Mesenchymal stem cell (in vitro differentiated cells and primary cell): ENCODE measurements at places on chromosomes 5 and 9.

DNA sequence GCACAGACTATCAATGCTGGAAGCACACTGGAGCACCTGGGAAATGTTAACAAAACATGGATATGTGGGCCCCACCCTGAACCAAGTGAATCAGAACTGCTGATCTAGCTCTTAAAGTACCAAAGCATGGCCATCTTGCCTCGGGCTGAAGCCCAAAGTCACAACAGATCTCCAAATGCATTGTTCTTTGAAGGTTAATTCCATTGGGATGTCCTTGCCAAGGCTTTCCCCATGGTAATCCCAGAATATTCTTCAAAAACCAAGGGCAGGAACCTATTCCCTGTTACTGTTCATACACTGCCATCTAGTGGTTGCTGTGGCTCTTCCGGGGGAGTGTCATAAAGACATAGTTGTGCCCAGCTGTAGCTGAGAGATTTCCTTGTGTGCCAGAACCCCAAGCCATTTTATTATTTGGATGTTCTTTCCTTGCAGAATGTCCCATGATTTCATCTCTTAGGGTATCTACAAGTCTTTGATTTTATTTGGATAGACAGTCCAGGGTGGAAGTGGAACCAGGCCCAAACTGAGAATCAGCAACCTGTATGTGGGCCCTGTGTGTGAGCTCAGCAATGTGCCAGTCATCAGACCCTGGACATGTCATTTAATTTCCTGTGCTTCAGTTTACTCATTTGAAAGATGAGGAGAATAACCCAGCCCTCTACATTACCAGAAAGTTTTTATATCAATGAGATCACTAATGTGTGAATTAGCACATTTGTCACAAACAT lies 290.0 kb downstream of the ACTL7B start:
- DNase-seq, result peak; percentile 85

DNA sequence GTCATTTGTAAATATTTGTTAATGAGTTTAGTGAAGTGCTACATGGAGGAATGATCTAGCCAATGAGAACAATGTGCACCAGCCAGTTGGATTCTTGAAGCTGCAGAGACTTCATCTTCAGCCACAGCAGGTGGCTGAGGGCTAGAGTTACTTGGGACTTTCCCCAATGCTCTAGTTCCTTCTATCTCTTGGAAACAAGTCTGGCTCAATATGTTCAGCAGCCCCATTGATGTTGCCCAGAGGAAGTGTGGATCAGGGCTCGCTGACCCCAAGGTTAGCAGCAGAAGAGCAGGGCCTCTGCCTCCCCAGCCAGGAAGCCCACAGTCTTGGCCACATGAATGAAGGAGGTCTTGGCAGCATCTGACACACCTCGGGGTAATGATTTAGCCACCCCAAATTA lies 117.5 kb downstream of the SLC1A3 start:
- no peak for DNase-seq

DNA sequence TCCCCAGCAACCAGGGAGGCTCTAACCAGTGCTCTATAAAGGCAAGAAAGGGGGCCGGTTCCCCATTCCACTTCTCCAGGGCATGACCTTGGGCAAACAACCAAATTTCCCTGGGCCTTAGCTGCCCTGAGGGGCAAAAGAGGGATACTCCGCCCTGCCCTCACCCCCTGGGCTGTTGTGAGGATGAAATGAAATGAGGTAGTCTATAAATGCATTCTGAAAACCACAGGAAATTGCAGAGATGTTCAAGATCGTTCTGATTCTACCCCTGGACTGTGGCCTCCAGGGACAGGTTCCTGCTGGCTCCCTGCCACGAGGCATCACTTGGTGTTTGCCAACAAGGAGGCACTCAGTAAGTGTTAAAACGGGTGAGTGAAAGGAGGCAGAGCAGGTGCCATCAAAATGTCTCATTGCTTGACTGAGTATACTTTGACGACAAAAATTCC lies 5.7 kb downstream of the RAPGEF1 start:
- DNase-seq, result no peak

GRCh38 chr9:81822967-81823366 lies 105.3 kb upstream of the SPATA31D4 start:
- no peak for DNase-seq

GRCh38 chr9:20363233-20363632 lies 259.1 kb downstream of the MLLT3 start:
- no peak for DNase-seq

GRCh38 chr5:159059722-159060121 lies 40.0 kb downstream of the EBF1 start:
- no peak for DNase-seq

DNA sequence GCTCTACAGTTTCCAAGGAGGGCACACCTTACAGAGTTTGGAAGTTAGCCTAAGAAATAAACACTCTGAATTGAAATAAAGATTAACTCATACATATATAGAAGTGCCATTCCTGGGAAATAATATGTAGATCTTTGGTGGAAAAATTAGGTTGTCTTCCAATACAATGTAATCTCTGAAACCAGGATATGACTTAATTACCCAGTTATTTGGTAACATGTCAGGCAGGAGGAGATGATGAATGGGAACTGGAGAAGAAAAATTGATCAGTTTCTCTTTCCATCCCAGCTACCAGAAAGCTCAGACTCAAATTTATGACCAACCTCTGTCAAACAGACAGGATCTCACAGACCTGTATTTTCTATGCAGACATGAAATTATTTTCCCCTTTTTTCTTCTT lies 215.2 kb upstream of the SNX2 start:
- no peak for DNase-seq

DNA sequence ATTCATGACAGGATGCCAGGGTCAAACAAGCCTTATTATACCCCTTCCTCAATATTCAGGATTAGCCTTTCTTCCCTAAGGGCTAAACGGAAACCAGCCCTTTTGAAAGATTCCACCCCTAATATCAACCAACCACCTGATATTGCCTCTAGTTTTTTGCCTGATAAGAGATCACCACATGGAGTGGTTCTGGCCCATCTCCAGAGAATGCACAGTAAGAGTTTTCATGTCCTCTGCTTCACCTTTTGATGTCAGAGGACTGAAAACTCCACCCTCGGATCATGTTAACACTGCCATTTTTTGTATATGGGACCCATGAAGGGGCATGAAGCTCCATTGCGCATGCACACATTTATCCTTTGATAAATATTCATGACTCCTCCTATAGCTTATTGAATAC lies 5.8 kb upstream of the LNPEP start:
- DNase-seq, result no peak

DNA sequence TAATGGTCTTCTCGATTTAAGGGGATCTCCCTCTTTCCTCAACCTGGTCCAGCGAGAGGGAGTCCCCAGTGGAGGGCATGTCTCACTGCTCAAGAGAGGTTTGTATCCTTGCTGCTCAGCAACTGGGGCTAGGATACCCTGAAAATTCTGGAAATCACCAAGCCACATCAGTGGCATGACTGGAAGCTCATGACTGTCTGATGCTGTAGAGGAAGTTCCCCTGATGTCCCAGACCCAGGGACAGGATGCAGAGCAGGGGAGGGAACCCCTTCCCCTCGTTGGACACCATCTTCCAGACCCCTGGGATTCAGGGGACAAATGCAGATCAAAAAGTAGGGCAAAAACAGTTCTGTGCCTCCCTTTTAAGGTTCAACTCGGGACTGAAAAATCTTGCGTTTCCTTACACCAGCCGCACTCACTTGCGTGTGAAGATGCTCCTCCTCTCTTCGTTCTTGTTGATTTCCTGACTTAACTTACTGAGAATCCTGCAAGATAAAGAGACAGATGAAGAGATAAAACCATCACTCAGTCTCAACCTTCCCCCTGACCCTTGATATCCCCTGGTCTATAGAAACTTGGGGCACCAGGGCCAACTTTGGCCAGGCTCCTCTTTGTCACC lies 22.1 kb downstream of the LCP2 start:
- no peak for DNase-seq

DNA sequence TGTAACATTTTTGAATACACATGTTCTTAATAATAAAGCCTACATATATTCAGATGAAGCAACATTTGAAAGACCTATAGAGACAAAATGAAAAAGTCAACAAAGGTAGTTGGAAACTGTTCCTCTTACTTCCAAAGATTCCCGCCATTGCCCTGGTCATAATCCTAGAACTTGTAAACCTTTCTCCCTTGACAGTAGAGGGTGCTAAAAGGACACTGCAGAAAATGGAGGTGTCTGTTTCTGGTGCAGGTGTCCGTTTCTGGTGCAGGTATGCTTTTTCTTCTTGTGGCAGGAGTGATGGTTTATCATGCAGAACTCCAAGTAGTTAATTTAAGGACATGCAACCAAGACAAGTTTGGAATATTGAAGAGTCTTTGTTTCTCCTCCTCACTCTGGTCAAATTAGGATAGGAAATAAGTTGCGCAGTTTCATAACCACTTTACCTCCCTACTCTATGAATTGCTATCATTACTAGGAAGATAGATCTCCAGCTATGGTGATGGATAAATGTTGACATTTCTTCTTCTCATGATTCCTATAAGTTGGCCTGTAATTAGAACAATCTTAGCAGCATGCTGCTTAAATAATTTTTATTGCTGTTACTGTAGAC lies 56.0 kb upstream of the FAM174A start:
- DNase-seq, result peak; percentile 13

- no peak for DNase-seq
These were observed 28.9 kb downstream of the ARHGEF28 start for GRCh38 chr5:73654819-73655318.

DNA sequence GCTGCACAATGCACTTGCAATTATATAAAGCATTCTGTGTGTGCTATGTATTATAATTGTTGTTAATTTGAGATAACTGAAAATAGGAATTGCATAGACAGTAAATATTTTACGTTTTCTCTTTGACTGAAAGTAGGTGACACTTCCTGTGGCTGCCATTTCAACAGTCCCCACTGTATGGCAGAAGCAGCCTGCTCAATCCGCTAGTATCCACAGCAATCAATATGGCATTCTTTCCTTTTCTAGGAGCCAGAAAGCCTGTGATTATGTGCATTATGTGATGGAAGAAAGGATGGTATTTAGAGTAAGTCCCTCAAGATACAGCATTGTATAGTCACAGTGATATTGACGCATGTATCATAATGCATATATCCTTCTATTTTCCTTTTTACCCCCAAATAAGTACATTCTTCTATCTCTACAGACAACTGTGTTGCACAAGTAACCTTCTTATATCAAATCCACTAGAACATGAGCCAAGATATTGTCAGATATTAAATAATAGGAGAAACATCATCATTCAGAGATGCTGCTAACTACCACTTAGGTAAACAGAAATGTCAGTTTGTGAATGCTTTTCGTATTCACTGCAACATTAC lies 59.7 kb downstream of the CARTPT start:
- peak; percentile 22 for DNase-seq

DNA sequence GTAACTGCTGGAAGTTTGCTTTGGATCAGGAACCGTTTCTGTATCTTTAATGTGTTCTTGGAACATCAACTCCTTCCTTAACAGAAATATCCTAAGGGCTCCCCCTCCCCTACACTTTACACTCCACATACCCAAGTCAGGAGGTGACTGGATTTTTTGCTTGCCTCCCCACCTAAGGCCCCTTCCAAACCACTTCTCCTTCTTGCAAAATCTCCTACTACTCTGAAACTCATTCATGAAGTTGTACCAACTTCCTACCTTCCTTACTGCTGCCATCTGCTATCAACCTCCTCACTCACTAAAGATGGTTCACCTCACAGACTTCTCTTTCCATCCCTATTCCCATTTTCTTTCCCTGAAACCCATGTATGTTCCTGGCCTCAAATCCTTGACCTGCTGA lies 16.1 kb downstream of the TXN start:
- no peak for DNase-seq

GRCh38 chr5:7576023-7576715 lies 180.2 kb downstream of the ADCY2 start:
- DNase-seq, result no peak

GRCh38 chr9:22654833-22655232 lies 208.2 kb downstream of the DMRTA1 start:
- no peak for DNase-seq

- DNase-seq, result no peak
These were observed 367.5 kb upstream of the BRINP1 start for GRCh38 chr9:119736491-119737454.

DNA sequence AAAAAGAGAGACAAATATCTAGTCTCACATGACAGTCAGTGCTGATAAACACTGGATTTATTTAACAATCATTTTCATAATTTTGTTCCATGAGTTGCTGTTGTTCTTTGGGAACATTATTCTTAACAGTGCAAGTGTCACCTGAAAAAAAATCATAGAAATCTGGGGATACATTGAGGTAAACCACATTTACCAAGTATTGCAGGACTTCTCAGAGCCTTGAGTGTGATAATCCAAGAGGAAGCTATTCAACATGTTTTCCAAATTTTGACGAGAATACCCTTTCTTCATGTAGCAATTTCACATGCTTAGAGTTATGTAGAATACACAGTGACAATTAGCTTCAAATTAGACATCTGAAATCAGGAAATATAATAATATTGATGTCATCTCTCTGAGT lies 108.5 kb downstream of the MEGF10 start:
- no peak for DNase-seq

DNA sequence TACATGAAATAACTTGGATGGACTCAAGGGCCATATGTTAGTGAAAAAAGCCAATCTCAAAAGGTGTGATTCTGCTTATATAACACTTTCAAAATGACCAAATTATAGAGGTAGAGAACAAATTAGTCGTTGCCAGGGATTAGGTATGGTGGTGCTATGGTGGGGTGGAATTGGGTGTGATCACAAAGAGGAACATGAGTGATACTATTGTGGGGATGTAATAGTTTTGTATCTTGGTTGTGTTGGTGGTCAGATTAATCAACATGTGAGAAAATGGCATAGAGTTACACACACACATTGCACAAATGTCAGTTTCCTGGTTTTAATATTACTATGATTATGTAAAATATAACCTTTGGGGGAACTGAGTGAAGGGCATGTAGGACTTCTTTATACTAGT lies 31.9 kb downstream of the CAMK4 start:
- no peak for DNase-seq

- no peak for DNase-seq
These were observed 99.4 kb downstream of the TMEM174 start for GRCh38 chr5:73272351-73272750.
